ENCODE measurements at places on chromosomes 2 and 18. TPM values are rescaled to one million over a fixed set of nuclear protein-coding genes. Genes with fewer than 3 reads are reported as not detected.

GRCh38 chr2:239792405-239793084 lies 232.6 kb downstream of the NDUFA10 start:
- no peak for DNase-seq

DNA sequence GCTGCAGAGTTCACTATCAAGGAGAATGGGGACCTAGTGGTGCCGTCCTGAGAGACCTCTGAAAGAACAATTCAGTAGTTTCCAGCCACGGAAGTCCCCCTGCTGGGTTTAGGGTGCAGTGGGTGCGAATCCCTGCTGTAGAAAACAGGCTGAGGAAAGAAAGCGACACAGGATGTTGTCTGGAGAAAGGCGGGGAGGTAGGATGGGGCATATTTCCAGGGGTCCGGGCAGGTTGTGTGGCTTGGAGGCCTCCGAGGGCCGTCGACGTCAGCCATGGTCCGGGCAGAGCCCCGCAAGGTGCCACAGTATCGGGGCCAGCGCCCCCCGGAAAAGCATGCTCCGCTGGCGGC lies 807 bp upstream of the CREB1 start:
- no peak for DNase-seq

- no peak for DNase-seq
These were observed 73.8 kb downstream of the RRM2 start for GRCh38 chr2:10196110-10196892.

GRCh38 chr2:74984947-74985637 lies 26.6 kb downstream of the POLE4 start:
- DNase-seq = no peak

DNA sequence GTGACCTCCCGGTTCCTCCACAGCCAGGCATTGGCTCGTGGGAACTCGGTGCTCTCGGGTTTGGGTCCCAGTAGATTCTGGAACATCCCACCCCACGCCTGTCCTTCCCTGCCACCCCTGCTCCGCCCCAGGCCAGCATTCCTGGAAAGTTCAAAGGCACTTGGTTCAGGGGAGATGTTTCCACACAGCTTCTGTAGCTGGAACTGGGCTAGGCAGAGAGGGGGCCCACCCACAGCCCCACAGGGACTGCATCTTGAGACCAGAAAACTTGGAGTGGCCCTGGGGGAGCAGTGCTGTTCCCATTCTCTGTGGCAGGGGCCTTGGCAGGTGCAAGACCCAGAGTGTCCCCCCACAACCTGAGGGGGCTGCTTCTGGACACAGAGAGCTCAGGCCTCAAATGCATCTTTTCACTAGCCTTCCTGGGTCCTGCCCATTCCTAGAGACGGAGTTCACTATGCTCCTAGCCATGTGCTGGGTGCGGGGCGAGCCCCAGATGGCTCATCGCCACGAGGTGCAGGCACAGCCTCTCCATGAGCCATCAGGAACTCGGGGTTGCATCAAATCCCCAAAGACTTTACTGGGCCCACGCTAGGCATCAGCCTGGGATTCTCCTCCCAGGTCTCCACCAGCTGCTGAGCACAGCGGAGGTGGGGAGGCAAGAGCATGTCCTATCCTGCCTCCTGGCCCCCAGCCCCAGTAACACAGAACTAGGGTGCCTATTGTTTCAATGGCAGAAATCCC lies 68.7 kb downstream of the ZFP36L2 start:
- DNase-seq = no peak

- no peak for DNase-seq
These were observed 53.7 kb downstream of the GFPT1 start for GRCh38 chr2:69333352-69333751.

DNA sequence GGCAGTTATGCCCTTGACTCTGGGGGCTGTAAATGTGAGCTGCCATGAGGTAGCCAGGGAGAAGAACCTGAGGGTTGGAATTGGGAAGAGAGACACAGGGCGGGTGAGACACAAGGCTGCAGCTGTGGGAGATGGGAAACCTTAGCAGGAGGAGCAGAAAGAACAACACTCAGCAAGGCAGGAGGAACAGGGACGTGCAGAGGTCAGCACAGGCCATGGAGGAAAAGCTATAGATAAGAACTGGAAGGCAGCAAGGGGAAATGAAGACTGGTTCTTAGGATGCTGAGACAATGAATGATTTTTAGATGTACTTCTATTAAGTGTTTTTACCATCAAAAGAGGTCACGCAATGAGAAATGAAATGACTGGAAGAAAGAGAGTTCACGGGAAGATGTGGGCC lies 80.2 kb downstream of the USP40 start:
- no peak for DNase-seq

APCDD1 gene
- polyA plus RNA-seq = 6.2 TPM
